ENCODE measurements at places on chromosomes 12 and 14. TPM values are rescaled to one million over a fixed set of nuclear protein-coding genes. Genes with fewer than 3 reads are reported as not detected.

HRK gene
- 3.5 TPM for total RNA-seq

B4GALNT3 gene
- 5.1 TPM for total RNA-seq

TC2N gene
- 9.6 TPM for total RNA-seq

SOCS2 gene
- total RNA-seq: 30.9 TPM

NKX2-1 gene
- total RNA-seq: not detected

ACVRL1 gene
- 4.7 TPM for total RNA-seq

PSMC1 gene
- total RNA-seq: 134 TPM

GPR65 gene
- total RNA-seq: not detected

SSPN gene
- total RNA-seq: 1.7 TPM

MAPKAPK5 gene
- total RNA-seq: 58.2 TPM

PMCH gene
- total RNA-seq: not detected

WDR89 gene
- 13.6 TPM for total RNA-seq

DNAI7 gene
- total RNA-seq: not detected

RIMBP2 gene
- total RNA-seq: 0.82 TPM

RHEBL1 gene
- total RNA-seq: 3.8 TPM

ANO4 gene
- 0.21 TPM for total RNA-seq

UNC79 gene
- total RNA-seq: 0.14 TPM

LTBP2 gene
- 81.5 TPM for total RNA-seq

BIN2 gene
- total RNA-seq: not detected

P2RX2 gene
- not detected for total RNA-seq

TAS2R13 gene
- total RNA-seq: 0.21 TPM

HOXC4 gene
- total RNA-seq: 2.5 TPM
